ENCODE measurements at places on chromosomes 2 and 18.

DNA sequence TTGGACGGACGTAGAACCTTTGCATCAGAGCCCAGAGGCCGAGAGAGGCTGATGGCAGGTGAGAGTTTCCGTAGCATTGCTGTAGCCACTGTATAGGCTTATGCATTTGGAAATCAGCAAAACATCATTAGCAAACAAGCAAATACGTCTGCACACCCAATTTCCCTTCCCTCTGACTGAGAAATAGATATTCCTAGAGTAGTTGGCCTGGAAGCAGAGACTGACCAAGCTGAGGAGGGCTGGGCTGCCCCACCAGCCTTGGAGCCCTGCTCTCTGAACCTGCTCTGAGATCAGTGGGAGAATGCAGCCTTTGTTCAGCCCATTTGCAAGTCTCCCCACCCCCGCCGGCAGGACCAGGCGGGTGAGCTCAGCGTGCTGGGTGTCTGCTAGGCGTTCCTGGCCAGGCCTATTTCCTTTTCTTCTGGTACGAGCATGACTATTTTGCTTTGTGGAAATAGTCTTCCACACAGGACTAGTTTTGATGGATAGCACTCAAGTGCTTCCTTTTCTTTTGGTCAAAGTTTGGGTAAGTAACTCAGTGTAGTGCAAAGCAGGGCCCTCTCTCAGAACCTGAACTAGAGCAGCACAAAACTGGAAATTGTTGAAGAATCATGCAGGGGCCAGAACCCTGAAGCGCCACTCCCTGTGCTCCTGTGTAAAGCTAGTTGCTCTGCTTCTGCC, 21.9 kb upstream of the RNF149 start:
- peak; percentile 29 for DNase-seq

DNA sequence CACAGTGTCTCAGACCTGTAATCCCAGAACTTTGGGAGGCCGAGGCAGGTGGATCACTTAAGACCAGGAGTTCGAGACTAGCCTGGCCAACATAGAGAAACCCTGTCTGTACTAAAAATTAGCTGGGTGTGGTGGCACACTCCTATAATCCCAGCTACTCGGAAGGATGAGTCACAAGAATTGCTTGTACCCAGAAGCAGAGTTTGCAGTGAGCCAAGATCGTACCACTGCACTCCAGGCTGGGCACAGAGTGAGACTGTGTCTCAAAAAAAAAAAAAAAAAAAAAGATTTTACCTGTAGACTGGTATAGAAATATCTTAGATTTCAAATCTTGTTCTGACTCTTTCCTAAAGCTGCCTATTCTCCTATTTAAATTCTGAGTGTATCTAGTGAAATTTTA, 7.2 kb upstream of the KLHL29 start:
- no peak for DNase-seq

DNA sequence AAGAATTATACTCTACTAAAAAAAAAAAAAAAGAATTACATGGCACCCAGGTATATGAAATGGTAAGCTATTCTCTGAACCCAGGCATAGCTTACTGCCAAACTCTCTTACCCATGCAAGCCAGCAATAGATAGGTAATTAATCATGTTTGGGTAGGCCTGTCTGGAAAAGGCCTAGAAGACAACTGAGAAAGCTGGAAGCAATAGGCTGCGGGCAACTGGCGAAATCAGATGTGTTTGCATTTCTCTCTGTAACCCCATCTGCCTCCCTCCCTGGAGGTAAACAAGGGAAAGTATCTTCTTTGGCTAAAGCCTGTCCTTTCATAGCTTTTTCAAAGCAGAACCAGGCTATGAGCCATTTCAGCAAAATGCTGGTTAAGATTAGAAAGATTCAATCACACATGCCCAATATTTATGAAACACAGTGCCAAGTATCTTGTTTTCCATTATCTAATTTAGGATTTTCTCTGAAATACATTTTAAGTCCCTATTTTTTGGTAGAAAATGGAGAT, 934.8 kb upstream of the DDX18 start:
- DNase-seq: no peak

DNA sequence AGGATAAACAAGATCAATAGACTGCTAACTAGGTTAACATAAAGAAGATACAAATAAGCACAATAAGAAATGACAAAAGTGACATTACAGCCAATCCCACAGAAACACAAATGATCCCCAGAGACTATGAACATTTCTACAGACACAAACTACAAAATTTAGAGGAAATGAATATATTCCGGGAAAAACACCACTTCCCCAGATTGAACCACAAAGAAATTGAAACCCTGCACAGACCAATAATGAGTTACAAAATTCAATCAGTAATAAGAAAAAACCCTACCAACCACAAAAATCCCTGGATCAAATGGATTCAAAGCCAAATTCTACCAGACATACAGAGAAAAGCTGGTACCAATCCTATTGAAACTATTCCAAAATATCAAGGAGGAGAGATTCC, 232.4 kb upstream of the RBMS1 start:
- DNase-seq: no peak

- no peak for DNase-seq
Measured at GRCh38 chr2:220544049-220544448, 916.6 kb downstream of the SLC4A3 start.

- DNase-seq: peak; percentile 87
Measured at GRCh38 chr2:133287709-133288108, 280.6 kb downstream of the NCKAP5 start.

- no peak for DNase-seq
Measured at GRCh38 chr2:29990129-29990528, 68.7 kb upstream of the ALK start.

DNA sequence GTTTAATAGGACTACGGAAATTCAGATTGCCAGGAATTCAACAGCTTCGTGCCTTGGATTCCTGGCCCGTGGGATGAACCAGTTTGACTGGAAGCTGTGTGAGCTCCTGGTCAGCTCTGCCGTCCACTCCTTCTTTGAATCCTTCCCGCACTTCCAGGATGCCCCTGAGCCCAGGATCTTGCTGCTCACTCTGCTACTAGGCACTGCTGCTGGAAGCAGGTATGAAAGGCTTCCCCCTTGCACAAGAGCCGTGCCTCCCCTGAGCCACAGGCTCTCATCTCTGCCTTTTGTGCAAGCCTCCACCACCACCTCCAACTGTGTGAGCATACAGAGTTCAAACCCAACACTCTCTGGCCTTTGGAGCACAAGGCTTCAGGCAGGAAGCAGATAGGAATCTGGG, 34.9 kb downstream of the EN1 start:
- DNase-seq: no peak

DNA sequence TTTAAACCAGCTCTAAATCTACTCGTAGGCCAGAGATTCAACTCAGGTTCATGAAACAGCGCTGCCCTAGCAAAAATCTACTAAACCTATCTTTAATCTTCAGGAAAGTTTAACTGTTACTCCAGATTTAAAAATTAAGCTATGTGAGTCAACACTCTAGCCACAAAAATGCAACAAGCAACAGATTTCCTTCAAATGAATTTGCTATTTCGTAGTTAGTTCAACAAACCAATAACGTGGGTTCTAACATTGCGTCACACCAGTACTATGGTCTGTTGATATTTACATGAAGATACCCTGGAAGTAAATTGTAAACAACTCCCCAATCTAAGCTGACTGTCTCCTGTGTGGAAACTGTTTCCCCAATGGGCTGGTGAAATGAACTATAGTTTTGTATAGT, 71.2 kb downstream of the FIGN start:
- peak; percentile 93 for DNase-seq

GRCh38 chr2:176405477-176405876, 136.2 kb downstream of the MTX2 start:
- DNase-seq: no peak

DNA sequence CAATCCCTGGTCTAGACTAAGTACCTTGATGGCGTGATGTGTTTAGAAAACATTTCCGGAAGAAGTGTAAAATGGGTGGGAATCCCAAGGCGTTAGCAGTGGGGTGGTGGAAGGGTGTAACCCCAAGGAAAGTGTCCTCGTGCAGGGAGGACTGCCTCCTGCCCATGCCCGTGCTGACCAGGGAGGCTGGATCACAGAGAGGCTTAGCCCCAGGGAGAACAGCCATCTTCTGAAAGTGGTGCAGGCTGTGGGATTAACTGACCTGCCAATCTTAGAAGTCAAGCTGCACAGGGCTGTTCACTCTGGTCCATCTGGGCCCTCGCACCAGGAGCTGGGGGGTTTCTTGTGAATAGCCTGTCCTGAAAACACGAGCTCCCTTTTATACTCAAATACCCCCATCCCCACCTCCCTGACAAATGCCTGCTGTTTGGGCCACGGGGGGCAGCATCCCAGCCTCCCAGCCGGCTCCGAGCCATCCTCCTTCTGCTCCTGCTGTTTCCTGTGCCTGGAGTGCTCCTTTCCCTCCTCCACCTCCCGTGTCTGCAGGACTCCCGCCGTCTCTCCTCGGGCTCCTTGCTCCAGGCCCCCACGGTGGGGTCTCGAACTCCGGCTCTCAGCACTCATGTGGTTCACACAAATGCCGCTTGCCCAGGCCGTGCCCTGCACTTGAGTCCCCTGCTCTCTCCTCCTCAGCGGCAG, 52.1 kb upstream of the PXDN start:
- no peak for DNase-seq

GRCh38 chr2:174835797-174836255, 71.6 kb upstream of the CHRNA1 start:
- peak; percentile 98 for DNase-seq

DNA sequence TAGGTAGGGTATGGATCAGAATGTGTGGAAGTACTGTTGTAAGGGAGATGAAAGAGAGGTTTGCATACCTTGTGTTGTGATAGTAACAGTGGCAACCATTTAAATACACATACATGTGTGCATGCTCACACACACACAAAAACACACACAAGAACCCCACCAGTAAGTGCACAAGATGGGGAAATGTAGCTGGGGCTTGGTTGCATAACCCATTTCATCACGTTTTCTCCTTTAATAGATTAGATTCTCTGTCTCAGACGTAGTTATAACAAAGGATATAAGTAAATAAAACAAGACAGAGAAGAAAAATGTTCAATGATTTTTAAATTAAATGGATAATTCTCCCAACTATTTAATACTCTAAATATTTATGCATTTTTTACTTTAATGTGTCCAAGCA, 13.4 kb downstream of the ARHGAP15 start:
- no peak for DNase-seq

- no peak for DNase-seq
Measured at GRCh38 chr2:161596148-161596547, 28.1 kb upstream of the SLC4A10 start.

- DNase-seq: no peak
Measured at GRCh38 chr18:34448662-34449061, 223.9 kb upstream of the NOL4 start.

DNA sequence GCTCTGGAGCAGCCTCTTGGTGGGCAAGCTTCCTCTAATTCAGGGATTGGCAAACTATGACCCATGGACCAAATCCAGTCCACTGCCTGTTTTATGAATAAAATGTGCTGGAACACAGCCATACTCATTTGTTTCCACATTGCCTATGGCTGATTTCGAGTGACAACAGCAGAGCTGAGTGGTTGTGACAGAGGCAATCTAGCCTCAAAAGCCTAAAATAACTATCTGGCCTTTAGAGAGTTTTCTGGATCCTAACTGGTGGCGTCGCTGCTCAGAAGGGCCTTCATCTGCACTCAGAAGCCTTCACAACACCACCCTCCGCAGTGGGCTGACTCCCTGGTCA, 147.1 kb downstream of the CCBE1 start:
- no peak for DNase-seq

GRCh38 chr2:57549642-57550102, 496.9 kb upstream of the VRK2 start:
- DNase-seq: no peak

DNA sequence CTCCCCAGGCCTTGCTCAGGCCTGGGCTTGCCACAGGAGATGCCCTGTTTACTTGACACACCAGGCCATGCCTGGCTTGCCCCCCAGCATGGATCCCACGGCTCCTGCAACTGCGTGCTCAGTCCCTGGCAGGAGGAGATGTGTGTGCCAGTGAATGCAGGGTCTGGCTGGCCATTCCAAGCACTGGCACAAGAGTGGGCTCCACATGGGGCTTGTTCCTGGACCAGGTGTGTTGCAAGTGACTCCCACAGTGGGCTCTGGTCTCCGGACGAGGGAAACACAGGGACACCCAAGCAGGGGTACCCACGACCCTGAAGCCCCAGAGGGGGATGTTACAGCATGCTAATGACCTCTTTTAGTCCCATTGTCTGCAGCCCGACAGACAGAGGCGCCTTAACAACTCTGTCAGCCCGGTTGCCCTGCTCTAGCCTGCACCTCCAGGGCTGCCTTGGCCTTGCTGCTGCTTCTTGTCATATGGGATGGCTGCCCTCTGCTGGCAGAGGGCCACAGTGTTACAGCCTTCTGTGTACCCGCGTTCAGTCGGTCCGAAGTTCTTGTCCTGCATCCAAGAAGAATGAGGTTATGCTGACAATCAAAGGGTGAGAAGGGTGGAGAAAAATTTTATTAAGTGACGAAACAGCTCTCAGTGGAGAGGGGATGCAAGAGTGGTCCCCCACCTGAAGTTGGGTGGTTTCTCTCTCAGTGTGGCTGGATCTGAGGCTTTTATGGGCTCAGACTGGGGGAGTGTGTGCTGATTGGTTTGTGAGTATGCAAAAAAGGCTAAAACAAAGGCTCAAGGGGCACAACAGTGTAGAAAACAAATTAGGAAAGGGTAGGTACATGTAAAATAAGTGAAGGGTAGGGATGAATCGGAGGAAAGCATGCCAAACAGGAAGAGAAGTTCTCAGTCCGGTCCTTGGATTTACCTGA, 180.4 kb downstream of the MBD5 start:
- DNase-seq: no peak

- no peak for DNase-seq
Measured at GRCh38 chr2:95344656-95345055, 47.5 kb downstream of the KCNIP3 start.

- DNase-seq: peak; percentile 64
Measured at GRCh38 chr2:151730262-151730975, 3.9 kb downstream of the NEB start.

- no peak for DNase-seq
Measured at GRCh38 chr2:232527905-232528470, 2.0 kb downstream of the CHRND start.

- peak; percentile 99 for DNase-seq
Measured at GRCh38 chr2:46097714-46098480, 199.3 kb upstream of the EPAS1 start.

- no peak for DNase-seq
Measured at GRCh38 chr2:176493226-176493825, 224.1 kb downstream of the MTX2 start.

DNA sequence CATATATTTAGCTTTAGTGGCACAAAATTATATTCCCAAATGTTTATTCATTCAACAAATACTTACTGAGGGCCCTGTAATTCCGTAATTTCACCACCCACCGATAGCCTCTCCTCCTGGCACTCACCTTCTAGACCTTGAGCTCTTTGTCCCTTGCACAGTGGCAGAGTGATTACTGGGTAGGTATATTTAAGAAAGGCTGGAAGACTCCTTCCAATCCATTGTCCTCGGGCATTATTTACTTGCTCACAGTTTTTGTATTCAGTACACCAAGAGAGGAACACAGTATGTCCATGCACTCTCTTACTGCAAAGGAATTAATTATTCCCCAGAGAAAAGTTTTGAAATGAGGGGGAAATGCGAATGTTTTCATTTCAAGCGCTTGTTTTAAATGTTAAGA, 1.1 kb upstream of the CDCA7 start:
- no peak for DNase-seq

- no peak for DNase-seq
Measured at GRCh38 chr2:113169002-113169530, 4.7 kb upstream of the PSD4 start.

- DNase-seq: no peak
Measured at GRCh38 chr2:240798327-240798905, 21.6 kb downstream of the KIF1A start.

GRCh38 chr2:219522111-219523030, 8.1 kb downstream of the ASIC4 start:
- peak; percentile 81 for DNase-seq
